ENCODE measurements at places on chromosomes 16 and 17. TPM values are rescaled to one million over a fixed set of nuclear protein-coding genes. Genes with fewer than 3 reads are reported as not detected.

DNA sequence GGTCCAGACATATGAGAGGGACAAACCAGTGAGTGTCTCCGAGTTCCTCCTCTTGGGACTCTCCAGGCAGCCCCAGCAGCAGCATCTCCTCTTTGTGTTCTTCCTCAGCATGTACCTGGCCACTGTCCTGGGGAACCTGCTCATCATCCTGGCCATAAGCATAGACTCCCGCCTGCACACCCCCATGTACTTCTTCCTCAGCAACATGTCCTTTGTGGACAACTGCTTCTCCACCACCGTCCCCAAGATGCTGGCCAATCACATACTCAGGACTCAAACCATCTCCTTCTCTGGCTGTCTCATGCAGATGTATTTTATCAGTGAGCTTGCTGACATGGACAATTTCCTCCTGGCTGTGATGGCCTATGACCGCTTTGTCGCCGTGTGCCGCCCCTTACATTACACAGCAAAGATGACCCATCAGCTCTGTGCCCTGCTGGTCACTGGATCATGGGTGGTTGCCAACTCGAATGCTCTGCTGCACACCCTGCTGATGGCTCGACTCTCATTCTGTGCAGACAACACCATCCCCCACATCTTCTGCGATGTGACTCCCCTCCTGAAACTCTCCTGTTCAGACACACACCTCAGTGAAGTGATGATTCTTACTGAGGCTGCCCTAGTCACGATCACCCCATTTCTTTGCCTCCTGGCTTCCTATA lies 19.2 kb downstream of the ZNF200 start:
- DNase-seq: no peak

- no peak for DNase-seq
These were observed 16.6 kb downstream of the GP2 start for GRCh38 chr16:20310421-20311395.

- DNase-seq: no peak
These were observed 80.8 kb upstream of the PLCG2 start for GRCh38 chr16:81698310-81698641.

Gene SPDYE4
- polyA plus RNA-seq: not detected

DNA sequence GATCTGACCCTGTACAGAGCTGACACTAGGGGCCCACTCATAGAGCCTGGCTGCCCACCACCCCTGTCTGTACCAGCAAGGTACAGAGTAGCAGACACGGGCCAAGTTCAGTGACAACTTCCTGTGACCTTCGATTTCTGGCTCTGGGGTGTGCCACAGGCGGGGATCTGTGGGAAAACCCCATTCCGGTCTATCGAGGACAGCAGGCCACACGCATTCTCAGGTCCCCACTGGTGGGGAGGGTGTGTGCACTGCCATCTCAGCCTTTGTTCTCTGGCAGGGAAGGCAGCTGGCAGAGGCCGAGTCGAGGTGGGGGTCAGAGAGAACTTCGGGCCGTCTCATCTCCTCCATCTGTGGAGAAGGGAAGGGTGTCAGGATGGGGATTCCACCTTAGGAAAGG lies 10.0 kb downstream of the NLE1 start:
- no peak for DNase-seq

DNA sequence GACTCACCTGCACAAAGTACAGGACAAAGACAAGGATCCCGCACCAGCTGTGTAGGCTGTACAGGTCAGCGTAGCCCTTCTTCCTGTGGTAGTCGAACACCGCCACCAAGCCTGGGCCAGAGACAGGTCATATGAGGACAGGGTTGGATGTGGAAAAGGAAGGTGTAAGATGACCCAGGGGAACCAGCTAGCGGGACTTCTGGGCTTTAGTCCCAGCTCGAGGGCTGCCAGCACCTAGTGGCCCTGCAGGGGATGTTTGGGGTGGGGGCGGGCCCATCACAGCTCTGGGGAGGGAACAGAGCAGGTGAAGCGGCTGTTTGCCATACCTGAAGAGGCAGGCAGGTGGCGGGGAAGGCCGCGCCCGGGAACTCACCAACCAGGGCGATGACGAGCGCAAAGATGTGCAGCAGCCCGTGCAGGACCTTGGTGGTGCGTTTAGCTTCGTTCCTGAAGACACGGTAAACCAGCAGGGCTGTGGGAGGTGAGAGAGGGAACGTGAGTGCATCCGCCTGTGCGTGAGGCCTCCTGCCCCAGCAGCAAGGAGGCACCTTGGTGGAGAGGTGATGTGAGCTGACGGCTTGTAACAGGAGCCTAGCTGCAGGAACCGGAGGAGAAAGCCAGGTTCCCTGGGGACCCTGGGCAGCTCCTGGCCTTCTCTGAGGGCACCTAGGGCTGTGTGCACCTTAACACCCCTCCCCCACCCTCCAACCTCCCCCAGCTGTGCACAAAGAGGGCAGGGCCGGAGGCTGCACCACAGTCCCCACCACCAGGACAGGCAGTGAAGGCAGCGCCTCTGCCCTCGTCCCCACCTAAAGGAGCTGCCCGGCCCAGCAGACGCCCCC lies 10.2 kb downstream of the CYB561 start:
- no peak for DNase-seq

Gene EVPLL
- not detected for polyA plus RNA-seq

DNA sequence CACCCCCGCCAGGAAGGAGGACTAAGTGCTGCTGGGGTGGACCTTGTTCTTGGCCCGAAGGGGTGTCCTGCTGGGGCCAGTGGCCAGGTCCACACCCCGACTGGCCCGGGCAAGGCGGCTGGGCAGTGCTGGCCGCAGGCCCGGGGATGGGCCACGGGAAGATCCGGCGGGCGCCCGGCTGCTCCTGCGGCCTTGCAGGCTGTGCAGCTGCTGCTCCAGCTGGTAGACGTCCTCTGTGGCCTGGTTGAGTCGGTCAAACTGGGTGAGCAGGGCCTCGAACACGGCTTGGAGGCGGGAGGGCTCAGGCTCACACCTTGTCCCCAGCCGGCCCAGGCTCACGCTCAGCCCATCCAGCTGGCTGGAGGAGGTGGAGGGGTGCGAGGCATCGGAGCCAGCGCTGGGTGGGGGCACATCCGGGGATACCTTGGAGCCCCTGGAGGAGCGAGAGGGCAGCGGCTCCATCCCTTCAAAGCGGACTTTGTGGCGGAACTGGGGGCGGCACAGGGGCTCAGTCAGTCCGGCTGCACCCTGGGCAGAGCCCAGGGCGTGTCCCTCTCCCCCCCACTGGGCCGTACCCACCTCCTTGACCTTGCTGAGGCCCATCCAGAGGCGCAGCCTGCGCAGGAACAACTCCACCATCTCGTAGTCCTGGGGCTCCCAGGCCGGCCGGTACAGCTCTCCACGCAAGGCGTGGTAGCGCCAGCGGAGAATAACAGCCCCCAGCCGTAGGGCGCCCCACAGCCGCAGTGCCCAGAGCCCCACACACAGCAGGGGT lies 42.1 kb downstream of the TSC2 start:
- no peak for DNase-seq

GRCh38 chr17:31062346-31062745 lies 32.4 kb upstream of the NF1 start:
- no peak for DNase-seq

Gene SEBOX
- polyA plus RNA-seq: not detected

GRCh38 chr17:70130289-70130688 lies 39.0 kb upstream of the KCNJ2 start:
- no peak for DNase-seq

- DNase-seq: peak; percentile 61
These were observed 153.5 kb downstream of the VPS53 start for GRCh38 chr17:561116-561515.

Gene ARL5C
- not detected for polyA plus RNA-seq

GRCh38 chr16:75572864-75573542 lies 6.8 kb downstream of the GABARAPL2 start:
- no peak for DNase-seq

Gene CFAP97D1
- polyA plus RNA-seq: 0.03 TPM

DNA sequence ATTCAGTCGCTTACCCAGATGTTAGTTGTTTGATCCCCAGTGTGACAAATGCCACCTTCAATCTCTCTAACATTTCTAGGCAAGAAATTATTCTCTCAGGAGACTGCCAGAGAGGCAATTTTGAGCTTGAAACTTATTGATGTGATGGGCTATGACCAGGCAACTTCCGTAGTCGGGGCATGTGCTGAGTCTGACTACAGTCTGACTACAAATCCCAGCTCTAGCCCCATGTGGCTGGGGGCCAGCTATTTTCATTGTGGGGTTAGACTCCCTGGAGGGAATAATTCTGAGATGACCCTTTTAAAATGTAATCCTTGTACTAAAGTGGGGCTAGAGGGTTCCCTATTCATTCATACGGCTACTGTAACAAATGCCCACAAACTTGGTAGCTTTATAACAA lies 65.9 kb downstream of the RBFOX1 start:
- no peak for DNase-seq
